ENCODE measurements at places on chromosomes 5 and 9. TPM values are rescaled to one million over a fixed set of nuclear protein-coding genes. Genes with fewer than 3 reads are reported as not detected.

Gene EXOSC3
- total RNA-seq, result 69.6 TPM

Gene ZFP37
- total RNA-seq, result 0.78 TPM

DNA sequence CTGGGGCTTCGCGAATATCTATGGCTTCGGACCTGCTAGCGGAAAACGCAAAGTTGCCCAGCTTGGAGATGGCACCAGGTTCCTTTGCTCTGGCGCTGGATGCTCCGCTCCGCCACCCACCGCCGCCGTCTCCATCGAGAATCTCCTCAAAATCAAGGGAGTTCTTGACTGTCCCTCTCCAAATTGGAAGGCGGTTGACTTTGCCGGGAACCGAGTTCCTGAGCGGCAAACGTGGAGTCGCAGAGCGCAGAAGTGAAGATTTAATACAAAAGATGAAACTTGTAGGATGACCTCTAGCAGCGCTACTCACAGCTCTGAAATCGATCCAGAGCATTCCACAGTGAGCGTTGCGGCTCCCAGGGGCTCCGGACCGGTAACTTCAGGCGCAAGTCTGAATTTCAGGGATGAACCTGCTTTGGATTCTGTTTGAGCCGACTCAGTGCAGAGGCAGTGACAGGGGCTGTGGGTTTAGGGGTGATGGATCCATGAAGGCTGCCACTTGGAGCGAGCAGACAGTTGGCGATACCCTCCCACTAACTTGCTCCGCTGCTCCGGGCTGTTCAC lies 1641.5 kb upstream of the C9orf72 start:
- peaks cover 46% of the 10 kb centered on the region for H3K27me3 ChIP-seq
- H3K27ac ChIP-seq, result no peak overlapping the region
- peaks cover 9% of the 10 kb centered on the region for H3K4me1 ChIP-seq

DNA sequence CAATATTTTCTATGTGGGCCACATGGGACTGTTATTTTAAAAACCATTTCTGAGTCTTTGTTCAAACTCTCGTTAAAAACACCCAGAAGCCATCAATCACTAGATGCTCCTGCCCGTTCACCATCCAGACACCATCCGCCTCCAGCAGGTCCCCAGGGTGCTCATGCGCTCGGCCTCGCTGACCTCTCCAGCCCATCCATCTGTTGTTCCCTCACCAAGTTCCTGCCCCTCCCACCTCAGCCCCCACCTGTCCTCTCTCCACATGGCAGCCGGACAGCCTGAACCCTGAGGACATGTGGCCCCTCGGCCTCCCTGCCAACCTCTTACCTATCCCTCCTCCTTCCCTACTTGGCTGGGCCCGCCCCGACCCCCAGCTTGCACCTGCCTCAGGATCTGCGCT lies 31.6 kb downstream of the NSUN2 start:
- H3K36me3 ChIP-seq, result peaks cover 88% of the 10 kb centered on the region
- no peaks in the 10 kb centered on the region for H3K4me1 ChIP-seq
- H3K27me3 ChIP-seq, result no peaks in the 10 kb centered on the region
- no peak overlapping the region for H3K4me3 ChIP-seq

DNA sequence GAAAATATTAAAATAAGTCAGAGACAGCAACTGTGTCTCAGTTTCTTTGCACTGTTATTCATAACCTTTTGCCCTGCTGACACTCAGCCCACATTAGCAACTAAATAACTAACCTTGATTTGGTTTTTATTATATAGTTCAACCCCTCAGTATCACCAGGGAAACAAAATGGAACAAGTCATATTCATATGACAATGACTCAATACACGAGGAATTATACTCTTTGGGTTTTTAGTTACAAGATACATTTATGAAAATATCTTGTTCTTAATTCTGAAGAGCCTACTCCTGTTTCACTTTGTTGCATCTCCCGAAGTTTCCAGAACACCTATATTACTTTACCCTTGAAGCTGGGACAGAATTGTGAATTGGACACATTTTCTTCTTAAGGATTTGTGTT lies 845.4 kb downstream of the EFNA5 start:
- H3K27ac ChIP-seq, result no peak overlapping the region
- H3K4me3 ChIP-seq, result no peak overlapping the region
- H3K27me3 ChIP-seq, result no peaks in the 10 kb centered on the region

DNA sequence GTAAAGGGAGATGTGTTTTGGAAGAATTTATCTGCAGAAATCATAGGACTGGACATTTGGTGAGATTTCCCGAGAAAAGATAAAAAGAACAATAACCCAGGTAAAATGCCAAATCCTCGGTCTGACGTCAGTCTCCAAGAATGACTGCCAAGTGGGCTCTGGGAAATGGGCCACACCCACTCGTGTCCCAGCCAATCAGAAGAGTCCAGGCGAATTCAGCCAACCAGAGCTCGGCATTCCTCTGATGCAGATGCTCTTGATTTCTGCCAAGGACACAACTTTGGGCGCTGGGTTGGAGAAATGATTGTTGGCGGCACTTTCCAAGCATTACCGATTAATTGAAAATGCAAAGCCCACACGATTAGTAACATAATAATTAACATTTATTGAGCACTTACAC lies 73.3 kb downstream of the FGF18 start:
- DNase-seq, result no peak
- H3K27ac ChIP-seq, result no peak overlapping the region
- H3K27me3 ChIP-seq, result peaks cover 5% of the 10 kb centered on the region

- no peaks in the 10 kb centered on the region for H3K36me3 ChIP-seq
- H3K4me3 ChIP-seq, result no peak overlapping the region
- peaks cover 13% of the 10 kb centered on the region for H3K27me3 ChIP-seq
- H3K27ac ChIP-seq, result no peak overlapping the region
- peaks cover 1% of the 10 kb centered on the region for H3K4me1 ChIP-seq
Observed at GRCh38 chr9:35856882-35857281, 13.3 kb downstream of the OR13J1 start.

- no peaks in the 10 kb centered on the region for H3K27me3 ChIP-seq
- H3K36me3 ChIP-seq, result no peaks in the 10 kb centered on the region
- no peak for DNase-seq
- H3K27ac ChIP-seq, result no peak overlapping the region
Observed at GRCh38 chr5:16521521-16522483, 56.2 kb upstream of the ZNF622 start.

DNA sequence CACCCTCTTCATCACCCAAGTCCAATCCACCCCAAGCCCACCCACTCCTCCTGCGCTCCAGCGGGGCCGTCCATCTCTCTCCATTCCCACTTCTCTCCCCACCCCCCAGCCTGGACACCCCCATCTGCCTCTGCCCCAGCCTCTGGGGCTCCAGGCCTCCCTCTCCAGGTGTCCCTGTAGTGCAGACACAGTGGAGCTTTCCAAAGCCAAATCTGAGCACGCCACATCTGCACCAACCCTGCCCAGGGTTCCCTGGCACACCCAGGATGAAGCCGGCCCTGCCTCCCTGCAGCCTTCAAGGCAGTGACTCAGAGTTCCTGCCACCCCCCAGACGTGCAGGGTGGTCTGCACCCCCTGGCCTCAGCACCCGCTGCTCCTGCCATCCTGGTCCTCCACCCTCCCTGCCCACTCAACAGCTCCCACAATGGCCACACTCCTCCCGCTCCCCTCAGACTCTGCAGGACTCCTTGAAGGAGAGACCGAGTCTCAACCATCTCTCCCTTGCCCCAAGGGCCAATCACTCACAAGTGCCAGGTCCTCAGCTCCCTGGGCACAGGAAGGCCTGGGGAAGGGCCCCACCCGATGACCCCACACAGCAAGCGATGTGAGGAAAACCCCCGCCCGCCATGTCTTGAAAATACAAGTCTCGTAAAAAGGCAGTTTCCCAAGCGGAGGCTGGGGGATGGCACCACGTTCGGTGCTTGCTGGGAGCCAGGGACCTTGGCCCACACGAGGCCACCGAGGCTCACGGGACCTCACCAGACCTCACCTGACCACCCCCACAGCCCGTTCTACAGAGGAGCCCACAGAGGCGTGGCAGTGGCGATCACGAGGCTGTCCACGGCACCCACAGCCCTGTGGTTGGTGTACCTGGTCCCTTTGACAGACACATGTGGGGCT lies 22.2 kb downstream of the VAV2 start:
- no peak overlapping the region for H3K27ac ChIP-seq
- H3K36me3 ChIP-seq, result no peaks in the 10 kb centered on the region
- no peaks in the 10 kb centered on the region for H3K27me3 ChIP-seq
- no peaks in the 10 kb centered on the region for H3K4me1 ChIP-seq

GRCh38 chr5:41935544-41935943 lies 10.5 kb downstream of the FBXO4 start:
- H3K4me3 ChIP-seq, result no peak overlapping the region
- H3K36me3 ChIP-seq, result peaks cover 34% of the 10 kb centered on the region

DNA sequence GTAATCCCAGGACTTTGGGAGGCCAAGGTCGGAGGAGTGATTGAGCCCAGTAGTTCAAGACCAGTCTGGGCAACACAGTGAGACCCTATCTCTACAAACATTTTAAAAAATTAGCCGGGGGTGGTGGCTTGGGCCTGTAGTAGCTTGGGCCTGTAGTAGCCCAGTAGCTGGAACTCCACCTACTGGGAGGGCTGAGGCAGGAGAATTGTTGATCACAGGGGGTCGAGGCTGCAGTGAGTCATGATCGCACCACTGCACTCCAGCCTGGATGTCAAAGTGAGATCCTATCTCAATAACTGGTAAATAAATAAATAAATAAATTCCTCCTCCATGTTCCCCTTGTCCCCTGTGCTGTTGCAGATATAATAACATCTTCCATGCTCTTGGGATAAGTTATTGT lies 14.3 kb downstream of the VCAN start:
- no peak overlapping the region for H3K4me3 ChIP-seq
- H3K4me1 ChIP-seq, result no peaks in the 10 kb centered on the region
- H3K36me3 ChIP-seq, result no peaks in the 10 kb centered on the region
- H3K27me3 ChIP-seq, result peaks cover 27% of the 10 kb centered on the region

- no peaks in the 10 kb centered on the region for H3K36me3 ChIP-seq
- no peak overlapping the region for H3K27ac ChIP-seq
- no peak for DNase-seq
- H3K4me3 ChIP-seq, result no peak overlapping the region
- H3K4me1 ChIP-seq, result no peaks in the 10 kb centered on the region
Observed at GRCh38 chr9:114170771-114171461, 15.6 kb downstream of the COL27A1 start.

- no peaks in the 10 kb centered on the region for H3K4me1 ChIP-seq
- no peak overlapping the region for H3K4me3 ChIP-seq
- peaks cover 16% of the 10 kb centered on the region for H3K27me3 ChIP-seq
Observed at GRCh38 chr5:170405817-170406216, 16.6 kb upstream of the KCNMB1 start.

DNA sequence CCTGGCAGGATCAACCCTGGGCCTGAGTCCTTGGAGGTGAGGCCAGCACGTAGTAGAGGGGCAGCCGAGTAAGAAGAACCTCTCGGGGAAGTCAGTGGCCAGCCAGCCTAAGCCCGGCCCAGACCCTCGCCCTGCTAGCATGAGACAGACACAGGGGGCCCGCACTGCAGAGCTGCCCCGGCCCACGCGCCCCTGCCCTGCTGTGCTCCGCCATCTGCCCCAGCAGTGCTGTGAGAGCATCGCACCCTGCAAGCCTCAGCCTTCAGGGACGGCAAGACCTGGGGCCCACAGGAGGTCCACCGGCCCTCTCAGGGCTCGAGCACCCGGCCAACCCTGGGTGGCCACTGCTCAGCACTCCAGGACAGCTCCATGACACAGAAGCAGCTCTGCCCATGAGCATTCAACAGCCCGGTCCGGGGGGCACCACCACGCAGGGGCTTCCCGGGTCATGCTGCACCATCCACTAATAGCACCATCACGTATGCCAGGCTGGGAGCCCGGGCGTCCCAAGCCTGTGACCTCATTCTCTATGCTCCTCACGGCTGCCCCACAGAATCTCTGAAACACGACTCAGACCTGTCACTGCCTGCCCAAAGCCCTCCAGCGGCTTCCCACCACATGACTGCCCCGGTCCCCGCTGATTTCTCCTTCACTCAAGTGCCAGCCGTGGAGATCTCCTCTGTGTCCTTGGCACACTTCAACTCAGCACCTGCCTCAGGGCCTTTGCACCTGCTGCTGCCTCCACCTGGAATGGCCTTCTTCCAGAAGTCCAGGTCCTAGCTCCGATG lies 38.1 kb downstream of the ADAMTS2 start:
- H3K27me3 ChIP-seq, result peaks cover 2% of the 10 kb centered on the region
- H3K36me3 ChIP-seq, result no peaks in the 10 kb centered on the region
- H3K4me1 ChIP-seq, result no peaks in the 10 kb centered on the region

DNA sequence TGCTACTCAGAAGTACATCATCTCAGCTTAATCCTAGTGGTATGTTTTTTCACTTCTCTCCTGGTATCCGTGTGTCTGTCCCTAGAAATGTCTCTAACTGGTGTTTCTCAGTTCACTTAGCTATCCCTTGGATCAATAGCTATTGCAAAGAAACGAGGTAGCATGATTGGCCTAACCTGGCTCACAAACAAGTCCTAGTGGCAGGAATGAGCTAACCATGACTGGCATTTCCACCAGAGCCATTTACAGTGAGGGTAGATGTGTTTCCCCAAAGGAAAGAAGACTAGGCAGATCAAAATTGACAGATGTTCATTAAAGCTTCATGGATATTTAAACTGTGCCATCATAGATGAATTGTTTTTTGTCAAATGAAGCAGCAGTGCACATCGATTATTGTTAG lies 82.5 kb downstream of the PALM2AKAP2 start:
- no peaks in the 10 kb centered on the region for H3K4me1 ChIP-seq
- H3K4me3 ChIP-seq, result no peak overlapping the region
- H3K36me3 ChIP-seq, result no peaks in the 10 kb centered on the region
- H3K27me3 ChIP-seq, result peaks cover 33% of the 10 kb centered on the region
- no peak overlapping the region for H3K27ac ChIP-seq

Data from activated CD4-positive, alpha-beta memory T cell treated with anti-CD3 and anti-CD28 coated beads, Interleukin-2, amount 10 ng/mL, durations not matched to agents 7 days and 5 days (primary cell).